Tibial nerve (tissue), 4 donors: ENCODE measurements at places on chromosomes 5 and 9. TPM values are rescaled to one million over a fixed set of nuclear protein-coding genes. Genes with fewer than 3 reads are reported as not detected.

The SEC16A gene
- 48.4 TPM for total RNA-seq

DNA sequence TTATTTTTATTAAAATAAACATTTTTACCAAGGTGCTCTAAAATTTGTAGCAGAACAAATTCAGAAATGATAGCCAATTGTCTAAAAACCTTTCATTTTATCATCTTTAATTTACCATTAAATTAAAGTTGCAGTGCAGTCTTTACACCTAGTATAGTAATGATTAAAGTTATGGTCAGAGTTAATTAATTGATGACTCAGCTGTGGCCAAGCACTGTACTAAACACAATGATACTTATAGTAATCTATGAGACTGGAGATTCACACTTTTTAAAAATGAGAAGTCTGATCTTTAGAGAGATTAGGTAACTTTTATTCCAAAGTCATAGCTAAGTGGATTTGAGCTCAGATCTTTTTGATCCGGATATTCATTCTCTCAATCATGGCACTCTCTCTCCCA is 621.1 kb upstream of the MEF2C start:
- DNase-seq, result no peak

The APBA1 gene
- 9.6 TPM for total RNA-seq

DNA sequence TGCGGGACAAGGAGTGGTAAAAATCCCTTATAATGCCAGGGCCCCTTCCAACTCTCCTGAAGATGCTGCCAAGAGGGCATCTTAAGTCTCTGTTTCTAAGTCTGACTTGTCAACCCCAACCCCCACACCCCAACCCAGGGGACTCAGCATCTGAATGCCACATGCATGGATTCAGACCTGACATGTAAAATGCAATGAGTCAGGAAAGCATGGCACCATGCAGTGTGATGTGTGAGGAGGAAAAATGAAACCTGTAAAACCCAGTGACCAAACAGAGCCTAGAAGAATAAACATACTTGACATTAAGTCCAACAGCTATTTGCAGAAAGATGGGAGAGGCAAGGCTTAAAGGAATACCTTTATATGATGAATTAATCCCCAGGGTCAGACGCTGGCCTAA is 112.4 kb downstream of the ASTN2 start:
- no peak for DNase-seq

GRCh38 chr9:113868501-113868900 is 7.6 kb upstream of the ZNF618 start:
- no peak for DNase-seq

GRCh38 chr5:32083981-32084430 is 90.1 kb downstream of the GOLPH3 start:
- no peak for DNase-seq

DNA sequence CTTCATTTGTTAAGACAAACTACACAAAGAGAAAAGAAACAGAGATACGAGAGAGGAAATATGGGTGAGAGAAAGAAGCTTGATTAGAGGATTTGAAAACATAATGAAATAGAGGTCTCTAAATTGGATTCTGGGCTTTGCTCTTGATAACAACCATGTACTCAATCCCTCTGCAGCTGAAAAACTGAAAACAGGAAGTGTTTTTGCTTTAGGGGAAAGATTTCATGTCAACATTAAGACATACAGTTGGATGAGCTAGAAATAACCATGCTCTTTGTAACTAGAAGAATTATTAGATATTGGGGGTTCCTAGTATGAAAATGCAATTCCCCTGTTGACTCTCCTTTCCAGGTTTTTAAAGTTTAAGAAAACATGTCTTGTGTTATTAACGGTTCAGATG is 21.9 kb downstream of the CRHBP start:
- DNase-seq, result no peak

The LCP2 gene
- 27.5 TPM for total RNA-seq

The PCDHGA2 gene
- total RNA-seq, result 12.6 TPM

DNA sequence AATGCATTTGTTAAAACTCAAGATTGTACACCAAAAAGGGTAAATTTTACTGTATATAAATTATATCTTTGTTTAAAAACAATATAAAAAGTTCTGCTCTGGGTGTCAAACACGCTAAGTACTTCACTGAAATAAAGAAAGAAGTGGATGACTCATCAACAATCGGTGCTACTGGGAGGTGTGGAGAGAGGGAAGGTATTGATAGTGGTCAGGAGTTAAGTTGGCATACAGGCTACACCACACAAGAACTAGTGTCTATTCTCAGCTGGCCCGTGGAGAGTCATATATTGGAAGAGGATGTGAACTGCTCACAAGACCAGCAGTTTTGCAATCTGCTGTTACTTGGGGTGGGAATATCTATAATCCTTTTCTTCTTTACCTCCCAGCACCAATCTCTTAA is 145.7 kb upstream of the TRPC7 start:
- no peak for DNase-seq

The EFNA5 gene
- total RNA-seq, result 6.8 TPM

DNA sequence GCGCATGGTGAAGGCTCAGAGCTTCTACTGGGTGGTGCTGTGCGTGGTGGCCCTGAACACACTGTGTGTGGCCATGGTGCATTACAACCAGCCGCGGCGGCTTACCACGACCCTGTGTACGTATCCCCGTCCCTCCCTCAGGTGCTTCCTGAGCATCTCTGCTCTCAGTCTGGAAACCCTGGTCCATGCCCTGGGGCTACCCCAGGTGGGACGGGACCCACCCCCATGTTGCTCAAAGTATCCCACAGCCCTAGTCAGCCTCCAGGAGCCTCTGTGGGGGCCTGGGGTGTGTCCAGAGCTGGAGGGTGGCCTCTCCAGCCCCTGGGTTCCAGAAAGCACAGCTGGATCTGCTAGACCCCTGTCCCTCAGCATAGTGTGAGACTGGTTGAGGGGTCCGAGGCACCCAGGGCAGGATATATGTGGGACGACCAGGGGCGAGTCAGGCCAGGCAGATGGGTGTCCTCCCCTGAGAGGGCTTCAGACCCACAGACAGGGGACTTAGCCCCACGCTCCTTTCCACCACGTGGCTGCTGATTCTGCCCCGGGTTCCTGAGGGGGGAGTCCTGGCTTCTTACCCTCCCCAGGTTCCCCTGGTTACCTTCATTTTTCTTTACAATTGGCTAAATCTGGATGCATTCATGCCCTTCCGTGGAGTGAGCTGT is 94.0 kb downstream of the CACNA1B start:
- DNase-seq, result no peak

The FSTL4 gene
- total RNA-seq, result 0.22 TPM

DNA sequence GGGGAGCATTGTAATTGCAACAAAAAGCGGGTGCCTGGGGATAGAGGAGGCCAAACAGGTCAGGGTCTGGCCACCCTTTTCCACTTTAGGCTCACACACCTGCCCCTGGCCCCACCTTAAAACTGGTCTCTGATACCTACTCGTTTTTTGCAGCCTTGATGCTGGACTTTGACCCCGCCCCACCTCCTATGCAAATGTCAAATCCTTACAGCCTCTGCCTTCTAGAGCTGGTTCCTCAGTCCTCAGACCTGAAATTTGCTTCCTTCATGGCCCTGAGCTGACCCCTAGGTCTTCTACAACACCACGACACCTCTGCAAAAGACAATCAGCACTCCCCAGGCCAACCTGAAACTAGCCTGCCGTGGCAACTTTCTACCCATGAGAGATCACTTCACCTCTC is 37.7 kb downstream of the SMIM23 start:
- no peak for DNase-seq

DNA sequence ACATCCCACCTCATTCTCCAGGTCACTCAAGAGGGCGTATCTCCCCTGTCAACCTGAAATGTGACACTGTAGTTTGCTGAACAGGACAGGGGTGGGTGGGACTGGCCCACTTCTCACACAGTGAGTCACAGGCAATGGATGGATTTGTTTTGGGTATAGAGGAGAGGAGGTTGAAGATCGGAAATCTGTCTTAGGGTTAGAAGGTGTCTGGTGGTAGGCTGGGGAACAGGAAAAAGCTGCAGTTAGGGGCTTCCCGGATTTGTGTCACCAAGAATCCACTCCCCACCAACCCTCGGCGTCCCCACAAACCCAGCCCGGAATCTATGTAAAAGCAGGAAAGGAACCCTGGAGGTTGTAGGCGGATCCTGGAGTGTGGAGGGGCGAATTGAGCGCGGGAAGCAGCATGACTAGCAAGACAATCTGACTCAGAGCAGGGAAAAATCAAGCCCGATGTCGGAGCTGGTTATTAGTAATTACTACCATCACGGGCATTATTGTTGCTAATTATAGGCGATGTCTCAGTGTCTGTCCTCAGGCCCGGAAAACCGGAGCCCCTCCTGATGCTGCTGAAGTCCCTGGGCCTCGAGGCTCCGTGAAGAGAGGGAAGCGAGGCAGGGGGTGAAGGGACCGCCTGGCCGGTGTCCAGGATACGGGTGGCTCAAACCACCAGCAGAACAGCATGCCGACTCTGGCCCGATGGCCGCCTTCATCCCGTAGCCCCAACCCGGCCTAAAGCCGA is 1.7 kb upstream of the IRX1 start:
- DNase-seq, result no peak

GRCh38 chr9:4662989-4663792 is 1.1 kb downstream of the PLPP6 start:
- DNase-seq, result no peak

The C9orf43 gene
- 1.3 TPM for total RNA-seq

DNA sequence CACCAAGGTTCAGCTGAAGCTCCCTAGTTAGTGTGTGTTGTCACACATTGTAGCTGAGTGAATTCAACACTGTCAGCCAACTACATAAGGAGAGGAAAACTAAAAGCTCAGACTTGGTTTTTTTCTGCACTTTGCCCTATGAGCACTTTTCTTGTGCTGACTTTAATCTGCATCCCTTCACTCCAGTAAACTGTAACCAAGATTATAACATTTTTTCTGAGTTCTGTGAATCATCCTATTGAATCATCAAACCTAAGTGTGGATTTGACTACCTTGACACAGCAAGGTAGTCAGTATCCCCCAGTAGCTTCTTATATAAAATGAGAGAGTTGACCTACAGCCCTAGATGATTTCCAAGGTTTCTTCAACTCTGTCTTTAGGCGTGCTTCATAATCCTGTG is 325.0 kb downstream of the AGTPBP1 start:
- DNase-seq, result no peak

The KCNIP1 gene
- total RNA-seq, result 7.3 TPM

The LCN1 gene
- total RNA-seq, result not detected

The SHISAL2B gene
- not detected for total RNA-seq

DNA sequence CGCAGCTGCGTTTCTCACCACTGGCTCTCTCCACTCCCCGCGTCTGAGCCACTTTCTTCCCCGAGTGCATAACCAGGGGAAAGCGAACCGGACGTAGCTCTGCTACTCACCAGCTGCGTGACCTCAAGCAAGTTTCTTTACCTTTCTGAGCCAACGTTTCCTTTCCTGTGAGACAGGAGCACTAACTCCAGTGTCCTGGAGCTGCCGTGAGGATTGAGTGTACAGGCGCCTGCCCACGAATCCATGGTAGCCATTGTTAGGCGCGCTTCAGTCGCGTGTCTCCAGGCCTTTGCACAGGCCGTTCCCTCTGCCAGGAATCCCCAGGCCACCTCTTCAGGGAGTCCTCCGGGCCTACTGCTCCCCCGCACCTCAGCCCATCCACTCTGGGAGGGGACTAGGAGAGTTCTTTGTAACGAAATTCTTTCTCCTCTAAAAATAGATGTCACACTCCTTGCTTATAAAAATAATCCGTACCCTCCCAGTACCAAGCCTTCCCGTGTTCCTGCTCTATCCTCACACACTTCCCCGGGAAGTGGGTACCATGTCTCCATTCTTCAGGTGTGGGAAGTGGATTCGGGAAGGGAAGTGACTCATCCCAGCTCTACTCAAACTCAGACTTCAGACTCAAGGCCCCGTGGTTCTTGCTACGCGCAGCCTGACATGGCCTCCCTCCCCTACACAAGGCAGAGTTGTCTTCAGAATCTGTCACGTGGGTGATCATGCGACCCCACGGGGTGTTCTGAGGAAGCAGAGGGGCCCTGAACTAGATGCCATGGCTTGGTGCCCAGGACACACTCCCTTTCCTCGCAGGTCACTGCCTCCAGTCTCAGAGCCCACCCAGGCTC is 16.1 kb upstream of the CRB2 start:
- no peak for DNase-seq

The LYRM7 gene
- total RNA-seq, result 7.8 TPM

The GDA gene
- not detected for total RNA-seq

DNA sequence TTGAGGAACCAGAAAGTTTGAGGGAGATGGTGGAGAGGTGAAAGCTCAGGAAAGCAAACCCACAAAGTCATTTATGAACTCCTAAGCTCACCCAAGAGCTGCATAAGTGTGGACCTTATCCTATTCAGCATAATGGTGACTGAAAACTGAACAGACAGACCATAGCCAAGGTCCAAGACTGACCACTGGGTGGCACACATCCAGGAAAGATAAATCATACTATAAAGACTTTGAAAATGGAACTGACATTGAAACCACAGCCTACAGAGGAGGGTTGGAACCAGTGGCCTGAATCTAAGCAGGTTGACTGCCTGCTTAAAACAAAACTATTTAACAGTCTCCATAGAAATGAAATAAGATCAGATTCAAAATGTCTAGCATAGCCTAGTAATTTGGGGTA is 121.0 kb upstream of the RGS7BP start:
- DNase-seq, result no peak

DNA sequence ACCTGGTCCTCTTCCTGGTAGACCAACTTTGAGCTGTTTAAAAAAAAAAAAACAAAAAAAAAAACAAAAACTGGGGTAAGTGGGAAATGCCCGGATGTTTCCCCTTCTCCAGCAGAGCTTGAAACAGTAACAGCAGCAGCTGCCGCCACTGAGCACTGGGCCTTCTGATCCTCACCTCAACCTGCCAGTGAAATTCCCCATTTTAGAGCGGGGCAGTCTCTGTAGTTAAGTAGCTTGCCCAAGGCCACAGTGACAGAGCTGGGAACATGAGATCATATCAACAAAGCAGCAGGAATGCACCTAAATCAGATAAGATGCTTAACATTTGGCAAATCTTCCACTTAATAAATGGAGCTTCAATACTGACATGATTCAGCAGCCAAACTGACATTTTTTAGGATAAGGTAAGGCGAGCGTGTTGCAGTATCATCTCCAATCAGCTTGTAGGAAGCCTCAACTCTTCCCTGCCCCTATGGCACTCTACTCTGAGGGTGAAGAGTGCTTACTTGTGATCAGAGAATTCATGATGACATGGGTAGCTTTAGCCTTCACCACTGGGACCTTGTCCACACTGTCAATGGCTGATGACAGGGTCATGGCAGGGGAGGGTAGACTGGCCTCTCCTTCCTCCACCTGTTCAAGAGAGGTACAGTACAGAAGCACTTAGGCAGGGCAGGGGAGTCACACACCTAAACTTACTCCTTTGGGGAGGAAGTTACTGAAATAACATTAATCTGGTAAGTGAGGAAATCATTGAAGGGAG is 9.3 kb downstream of the KIAA1191 start:
- no peak for DNase-seq

DNA sequence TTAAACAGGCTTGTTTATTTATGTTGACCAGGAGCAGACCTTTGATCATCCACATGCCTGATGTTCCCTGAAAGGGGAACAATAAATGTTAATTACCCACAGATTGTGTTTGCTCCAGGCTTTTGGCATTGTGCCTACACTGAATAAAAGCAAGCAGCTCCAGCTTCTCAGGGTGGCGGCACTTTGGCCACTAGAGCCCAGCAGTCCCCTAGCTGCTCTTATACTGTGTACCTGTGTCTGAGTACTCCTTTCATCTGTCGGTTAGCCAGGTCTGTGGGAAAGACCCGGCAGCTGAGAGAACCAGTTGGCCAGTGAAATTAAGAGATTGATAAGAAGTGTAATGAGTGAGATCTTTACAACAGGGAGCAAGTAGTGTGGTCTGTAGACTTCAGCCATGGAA is 254.8 kb upstream of the FTMT start:
- DNase-seq, result no peak

The VCAN gene
- total RNA-seq, result 75.3 TPM
